Fibroblast of skin of left quadriceps (primary cell): ENCODE measurements at places on chromosomes 12 and 14.
A peak's percentile ranks its signal among the peaks of the same experiment; 100 is the strongest.

- no peak for DNase-seq
These were observed 48.7 kb downstream of the SCARB1 start for GRCh38 chr12:124814741-124815613.

GRCh38 chr14:100348784-100349685 is 25.9 kb downstream of the SLC25A47 start:
- DNase-seq, result no peak

DNA sequence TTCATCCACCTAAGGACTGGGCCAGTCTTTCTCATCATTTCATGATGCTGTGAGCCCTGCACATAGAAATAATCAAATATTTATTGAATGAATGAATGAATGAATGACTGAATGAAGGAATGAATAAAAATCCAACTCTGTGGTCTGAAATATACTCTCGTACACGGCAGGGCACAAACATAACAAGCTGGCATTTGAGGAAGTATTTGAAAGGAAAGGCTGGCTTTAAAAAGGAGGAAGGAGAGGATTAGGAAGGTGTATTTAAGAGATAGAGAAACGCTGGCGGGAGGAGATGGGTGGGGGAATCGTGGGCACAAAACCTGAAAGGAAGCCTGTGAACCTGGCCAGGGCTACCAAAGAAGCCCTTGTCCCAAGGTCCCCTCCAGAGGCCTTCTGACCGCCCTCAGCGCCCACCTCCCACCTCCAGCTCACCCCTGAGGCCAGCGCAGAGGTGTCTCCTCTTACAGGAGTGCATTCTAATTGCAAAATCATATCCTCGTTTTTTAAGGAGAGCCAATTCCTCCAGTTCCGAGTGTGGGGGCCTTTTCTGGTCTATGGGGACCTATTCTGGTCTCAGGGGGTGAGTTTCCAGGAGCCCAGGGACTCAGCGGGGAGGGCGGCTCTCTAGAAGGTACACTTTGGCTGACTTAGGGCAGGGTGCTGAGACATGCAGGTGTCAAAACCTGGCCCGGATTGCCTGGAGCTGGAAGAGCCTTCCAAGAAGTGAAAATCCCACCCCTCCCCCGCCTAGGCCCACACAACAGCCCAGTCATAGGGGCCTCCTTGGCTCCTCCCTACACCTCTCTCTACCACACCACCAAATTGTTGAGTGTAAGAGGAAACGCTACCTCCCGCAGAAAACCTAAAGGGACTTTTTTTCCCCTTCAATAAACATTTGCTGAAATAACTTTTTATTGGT is 8.7 kb upstream of the JDP2 start:
- DNase-seq, result no peak

GRCh38 chr12:20148241-20148640 is 220.1 kb upstream of the PDE3A start:
- no peak for DNase-seq

GRCh38 chr12:22350886-22351285 is 16.4 kb upstream of the ST8SIA1 start:
- DNase-seq, result no peak

- DNase-seq, result no peak
These were observed 33.0 kb downstream of the BHLHE41 start for GRCh38 chr12:26091822-26092221.

GRCh38 chr12:58171914-58172313 is 230.5 kb downstream of the ATP23 start:
- no peak for DNase-seq

DNA sequence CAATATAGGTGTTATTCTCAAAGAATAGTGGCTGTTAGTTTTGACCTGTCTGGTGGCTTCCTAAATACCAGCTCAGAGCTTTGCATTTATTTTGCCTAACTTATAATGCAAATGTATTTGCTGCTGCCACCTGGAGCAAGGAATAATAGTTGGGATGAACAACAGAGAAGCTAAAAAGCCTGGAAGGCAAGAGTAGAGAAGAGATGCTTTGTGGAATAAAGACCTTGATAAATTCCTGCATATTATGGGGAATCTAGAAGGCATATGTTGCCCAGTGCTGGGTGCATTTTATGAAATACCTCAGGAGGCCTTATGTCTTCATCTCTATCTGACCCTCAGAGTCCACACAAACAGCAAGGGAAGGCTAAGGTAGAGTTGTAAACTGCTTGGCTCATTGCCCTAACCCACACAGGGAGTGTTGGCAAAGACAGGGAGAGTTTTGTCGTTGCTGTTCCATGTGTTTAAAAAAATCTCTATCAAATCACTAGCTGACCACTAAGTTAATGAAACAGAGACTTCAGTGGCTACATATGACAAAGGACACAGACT is 53.7 kb upstream of the SCAF11 start:
- DNase-seq, result no peak

DNA sequence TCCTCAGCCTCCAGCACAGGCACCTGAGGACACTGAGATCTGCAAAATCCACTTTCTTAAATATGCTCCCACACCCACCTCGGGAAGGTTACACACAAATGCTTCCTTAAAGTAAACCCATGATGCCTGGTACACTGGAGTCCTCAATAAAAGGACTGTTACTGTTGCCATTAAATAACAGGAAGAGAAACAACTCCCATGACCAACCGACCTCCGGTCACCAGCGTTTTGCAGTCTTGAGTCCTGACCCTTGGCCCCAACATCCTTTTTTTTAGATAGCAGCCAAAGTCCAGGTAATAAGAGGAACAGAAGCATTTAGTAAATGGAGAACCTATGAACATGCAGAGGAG is 42.4 kb downstream of the ITPK1 start:
- DNase-seq, result no peak

DNA sequence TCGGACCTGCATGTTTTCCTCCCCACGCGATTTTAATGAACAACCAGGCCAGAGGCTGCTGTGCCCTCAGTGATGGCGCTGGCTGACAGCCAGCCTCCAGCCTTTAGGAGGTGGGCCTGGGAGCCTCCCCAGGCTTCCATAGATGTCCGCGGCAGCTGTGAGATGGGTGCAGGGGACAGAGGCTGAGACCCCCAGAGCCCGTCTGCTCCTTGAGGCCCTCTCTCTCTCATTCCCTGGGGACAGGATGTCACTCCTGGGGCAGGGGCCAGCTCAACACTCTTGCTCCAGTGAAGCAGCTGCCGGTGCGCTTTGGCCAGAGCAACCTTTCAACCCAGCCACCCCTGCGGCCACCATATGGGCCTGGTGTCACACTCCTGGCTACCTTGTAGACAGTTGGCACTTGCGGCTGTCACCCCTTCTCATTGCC is 24.8 kb downstream of the MVK start:
- no peak for DNase-seq

GRCh38 chr14:88085736-88086135 is 80.8 kb downstream of the GPR65 start:
- no peak for DNase-seq

DNA sequence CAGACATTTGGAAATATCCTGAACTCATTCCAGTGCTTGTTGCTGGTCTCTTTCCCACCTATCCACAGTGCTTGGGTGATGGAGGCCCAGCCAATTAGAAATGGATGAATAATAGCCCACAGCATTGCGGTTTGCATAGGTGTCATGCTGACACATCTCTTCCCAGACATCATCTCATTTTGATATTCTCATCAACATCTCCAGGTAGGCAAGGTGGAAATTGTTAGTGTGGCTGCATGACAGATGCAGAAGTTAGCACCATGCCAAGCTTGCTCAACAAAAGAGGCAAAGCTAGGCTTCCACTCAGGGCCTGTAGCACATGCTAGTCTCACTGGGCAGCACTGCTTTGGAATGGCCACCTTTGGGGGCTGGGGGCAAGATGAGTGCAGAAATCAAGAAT is 1118.9 kb downstream of the VRK1 start:
- DNase-seq, result no peak

DNA sequence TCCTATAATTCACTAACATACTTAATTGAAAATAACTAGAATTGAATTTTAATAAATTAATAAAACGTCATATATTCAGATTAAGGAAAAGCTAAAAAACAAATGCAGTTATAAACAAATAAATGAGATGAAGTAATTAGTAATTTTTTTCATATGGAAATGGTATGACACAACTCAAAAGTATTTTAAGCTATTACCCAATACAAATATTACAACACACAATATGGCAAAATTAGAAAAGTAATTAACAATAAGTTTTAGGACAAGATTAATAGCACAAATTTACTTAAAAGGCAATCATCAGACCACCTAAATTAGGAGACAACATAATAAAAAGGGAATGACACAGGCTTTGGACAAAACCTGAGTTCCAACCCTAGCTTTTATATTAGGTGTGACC is 81.7 kb downstream of the EEA1 start:
- DNase-seq, result no peak

DNA sequence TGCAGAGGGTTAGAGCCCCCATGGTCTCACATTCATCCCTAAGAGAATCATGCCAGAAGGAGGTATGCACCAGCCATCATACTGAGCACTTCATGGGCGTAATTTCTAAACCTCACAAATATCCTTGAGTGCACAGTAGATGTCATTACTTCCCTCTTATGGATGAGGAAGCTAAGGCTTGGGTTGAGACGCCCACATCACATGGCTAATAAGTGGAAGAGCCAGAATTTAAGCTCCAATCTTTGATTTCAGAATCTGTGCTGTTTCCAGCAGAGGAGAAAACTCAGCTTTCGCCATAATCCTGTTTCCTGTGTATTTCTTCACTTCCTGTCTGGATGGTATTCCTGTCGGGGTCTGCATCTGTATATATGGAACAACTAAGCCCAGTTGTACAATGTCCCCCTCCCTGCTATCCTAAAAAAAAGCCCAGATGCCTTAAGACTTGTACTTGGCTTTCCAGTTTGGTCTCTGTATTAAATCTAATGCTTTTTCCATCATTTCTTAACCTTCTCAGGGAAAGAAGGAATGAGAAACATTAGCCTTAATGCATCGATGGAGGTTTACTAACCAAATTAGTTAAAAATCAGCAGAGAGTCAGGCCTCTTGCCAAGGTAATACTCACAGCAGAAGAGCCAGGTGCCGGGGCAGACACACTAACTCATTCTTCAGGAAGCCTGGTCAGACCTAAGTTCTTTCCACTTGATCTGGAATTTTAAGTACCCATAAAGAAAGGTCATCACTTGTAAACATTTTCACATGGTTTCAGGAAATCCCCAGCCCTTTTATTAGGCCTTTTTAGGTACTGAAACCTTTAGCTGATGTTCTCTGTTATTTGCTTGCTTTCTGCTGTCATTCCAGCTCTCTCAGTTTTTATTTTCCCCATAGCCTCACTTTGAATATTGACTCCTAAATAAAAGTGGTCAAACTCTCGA is 5.3 kb downstream of the ISCU start:
- DNase-seq, result no peak

- DNase-seq, result no peak
These were observed 53.4 kb downstream of the RCOR1 start for GRCh38 chr14:102645746-102646440.

DNA sequence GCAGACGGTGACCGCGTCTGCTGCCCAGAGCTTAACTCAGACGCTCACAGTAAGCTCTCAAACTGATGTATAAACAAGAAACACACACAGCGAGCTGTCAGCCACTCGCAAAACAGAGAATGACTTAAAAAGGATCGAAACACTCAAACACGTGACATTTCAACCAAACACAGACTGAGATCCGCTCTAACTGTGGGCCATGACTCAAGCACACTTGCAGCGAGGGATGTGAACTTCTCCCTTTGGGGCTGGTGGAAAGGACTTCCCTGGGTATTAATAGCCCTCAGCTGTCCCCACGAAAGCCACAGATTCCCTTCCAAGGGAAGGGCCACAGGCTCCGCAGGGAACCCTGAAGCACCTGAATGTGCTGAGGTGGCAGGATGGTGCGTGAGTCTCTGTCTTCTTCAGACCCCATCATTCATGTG is 29.1 kb downstream of the CCDC88C start:
- no peak for DNase-seq

DNA sequence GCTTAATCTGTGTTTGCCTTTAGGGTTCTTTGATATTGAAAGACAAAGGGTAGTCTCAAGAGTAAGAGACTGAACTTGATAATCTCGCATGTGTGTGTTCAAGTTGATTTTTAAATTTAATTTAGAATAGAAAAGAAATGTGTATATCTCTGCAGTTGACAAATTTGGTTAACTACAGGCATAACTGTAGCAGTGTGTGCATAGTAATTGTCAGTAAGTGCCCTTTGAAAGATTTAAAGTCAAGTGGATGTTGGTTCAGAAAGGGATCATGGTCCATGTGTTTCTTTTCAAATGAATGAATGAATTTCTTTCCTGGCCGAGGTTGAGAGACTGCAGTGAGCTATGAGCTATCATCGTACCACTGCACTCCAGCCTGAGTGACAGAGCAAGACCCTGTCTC is 49.9 kb upstream of the DYRK2 start:
- no peak for DNase-seq

- DNase-seq, result no peak
These were observed 175.8 kb downstream of the PAWR start for GRCh38 chr12:79514730-79515529.

- no peak for DNase-seq
These were observed 8.3 kb upstream of the C14orf180 start for GRCh38 chr14:104571246-104571645.

DNA sequence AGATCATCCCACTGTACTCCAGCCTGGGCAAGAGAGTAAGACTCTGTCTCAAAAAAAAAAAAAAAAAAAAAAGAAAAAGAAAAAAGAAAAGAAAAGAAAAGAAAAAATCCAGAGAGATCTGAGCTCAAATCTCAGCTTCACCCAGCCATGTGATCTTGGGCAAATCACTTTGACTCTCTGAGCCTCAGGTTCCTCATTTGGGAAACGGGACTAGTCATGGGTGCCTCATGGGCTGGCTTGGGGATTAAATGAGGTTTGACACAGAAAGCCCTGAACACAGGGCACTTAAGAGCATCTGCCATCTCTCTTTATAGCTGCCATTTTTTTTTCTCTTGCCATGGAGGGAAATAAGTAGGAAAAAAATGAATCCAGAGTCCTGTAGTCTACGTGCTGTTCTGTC is 86.2 kb upstream of the MYL2 start:
- DNase-seq, result no peak

GRCh38 chr12:27276275-27276674 is 32.2 kb downstream of the STK38L start:
- DNase-seq, result no peak

- peak; percentile 79 for DNase-seq
These were observed 24.5 kb downstream of the MOK start for GRCh38 chr14:102280376-102280962.

GRCh38 chr12:25651931-25652330 is 98.8 kb upstream of the LMNTD1 start:
- DNase-seq, result no peak

GRCh38 chr14:21042918-21043317 is 756 bp downstream of the RNASE7 start:
- DNase-seq, result no peak

- no peak for DNase-seq
These were observed 30.7 kb downstream of the TMEM63C start for GRCh38 chr14:77212097-77212870.

DNA sequence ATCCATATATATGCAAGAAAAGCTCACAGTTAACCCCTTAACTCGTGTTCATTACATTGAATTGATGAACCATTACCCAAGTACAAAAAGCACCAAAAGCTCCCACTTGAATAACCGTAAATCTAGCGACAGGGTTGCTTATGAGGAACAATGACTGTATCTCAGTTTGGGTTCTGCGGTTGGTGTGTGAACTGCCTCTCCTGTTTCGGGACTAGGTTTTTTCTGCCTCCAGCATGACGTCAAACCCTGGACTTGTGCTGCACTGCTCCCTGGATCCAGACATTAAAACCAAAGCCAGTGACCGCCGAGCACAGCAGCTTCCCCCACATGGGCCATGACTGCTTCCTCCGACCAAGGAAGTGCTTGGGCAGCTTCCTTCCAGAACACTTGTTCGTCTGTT is 77.7 kb downstream of the SETD3 start:
- DNase-seq, result no peak

GRCh38 chr12:132272711-132273110 is 56.7 kb downstream of the GALNT9 start:
- no peak for DNase-seq
